ENCODE measurements at places on chromosomes 6 and 20. TPM values are rescaled to one million over a fixed set of nuclear protein-coding genes. Genes with fewer than 3 reads are reported as not detected.

Gene HLA-DRB5
- not detected for total RNA-seq

GRCh38 chr6:165556116-165556843 is 106.8 kb downstream of the PDE10A start:
- H3K27ac ChIP-seq = no peak overlapping the region
- H3K36me3 ChIP-seq = no peaks in the 10 kb centered on the region
- DNase-seq = no peak
- H3K4me1 ChIP-seq = peaks cover 3% of the 10 kb centered on the region
- no peak overlapping the region for H3K4me3 ChIP-seq
- no peaks in the 10 kb centered on the region for H3K27me3 ChIP-seq

DNA sequence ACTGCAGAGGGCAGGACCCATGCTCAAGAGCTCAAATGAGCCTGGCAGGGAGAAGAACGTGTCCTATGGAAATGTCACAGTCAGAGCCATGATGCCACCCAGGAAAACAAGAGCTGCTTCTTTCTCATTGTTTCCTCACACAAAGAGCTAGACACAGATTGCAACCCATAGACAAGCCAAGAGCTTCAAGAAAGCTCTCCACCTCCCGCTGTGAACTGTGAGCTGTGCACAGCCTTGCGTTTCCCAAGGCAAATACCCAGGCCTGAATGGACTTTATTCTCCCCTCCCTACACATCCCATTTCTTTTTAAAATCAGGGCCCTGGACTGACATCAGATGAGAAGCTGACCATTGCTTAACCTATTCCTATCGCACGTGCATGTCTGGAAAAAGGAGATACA is 388.8 kb downstream of the RNGTT start:
- no peak overlapping the region for H3K27ac ChIP-seq
- H3K36me3 ChIP-seq = no peaks in the 10 kb centered on the region
- no peak overlapping the region for H3K4me3 ChIP-seq
- H3K4me1 ChIP-seq = no peaks in the 10 kb centered on the region
- no peaks in the 10 kb centered on the region for H3K27me3 ChIP-seq
- no peak for DNase-seq

DNA sequence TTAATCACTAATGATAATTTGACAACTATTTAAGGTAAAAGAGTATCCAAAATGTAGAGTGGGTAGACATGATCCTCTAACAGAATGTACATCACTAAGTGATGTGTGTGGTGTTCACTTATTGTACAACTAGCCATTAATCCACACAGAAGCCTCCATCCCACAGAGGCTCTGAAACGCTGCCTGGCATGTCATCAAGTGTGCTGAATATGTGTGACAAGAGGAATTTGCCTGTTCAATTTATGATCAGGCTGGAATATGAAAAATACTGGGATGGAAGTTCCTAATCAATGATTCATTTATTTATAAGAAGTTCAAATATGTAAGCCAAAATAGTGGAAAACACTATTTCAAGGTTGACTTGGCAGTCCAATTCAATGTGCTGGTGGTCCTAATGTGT is 72.4 kb downstream of the BACH2 start:
- H3K27ac ChIP-seq = no peak overlapping the region
- no peak for DNase-seq
- no peaks in the 10 kb centered on the region for H3K36me3 ChIP-seq
- H3K4me1 ChIP-seq = peaks cover 16% of the 10 kb centered on the region
- H3K27me3 ChIP-seq = no peaks in the 10 kb centered on the region

DNA sequence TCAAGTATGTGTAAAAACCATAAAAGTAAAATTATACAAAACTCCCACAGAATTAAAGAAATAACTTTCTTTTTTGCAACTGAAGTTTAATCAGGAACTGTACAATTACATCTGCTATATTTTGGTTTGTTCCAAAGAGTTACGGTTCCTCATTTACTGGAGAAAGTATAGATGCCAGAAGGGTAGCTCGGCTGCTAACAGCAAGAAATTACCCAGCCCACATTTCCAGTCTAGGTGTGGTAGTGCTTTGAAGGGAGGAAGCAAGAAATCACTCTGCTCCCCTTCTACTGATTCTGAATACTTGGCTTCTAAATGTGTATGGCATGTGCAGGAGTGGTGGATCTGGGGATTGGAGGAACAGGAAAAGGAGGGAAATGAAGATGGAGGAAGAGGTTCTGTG is 441.3 kb downstream of the CDC5L start:
- no peak overlapping the region for H3K27ac ChIP-seq
- no peak overlapping the region for H3K4me3 ChIP-seq
- peaks cover 4% of the 10 kb centered on the region for H3K4me1 ChIP-seq
- no peak for DNase-seq

DNA sequence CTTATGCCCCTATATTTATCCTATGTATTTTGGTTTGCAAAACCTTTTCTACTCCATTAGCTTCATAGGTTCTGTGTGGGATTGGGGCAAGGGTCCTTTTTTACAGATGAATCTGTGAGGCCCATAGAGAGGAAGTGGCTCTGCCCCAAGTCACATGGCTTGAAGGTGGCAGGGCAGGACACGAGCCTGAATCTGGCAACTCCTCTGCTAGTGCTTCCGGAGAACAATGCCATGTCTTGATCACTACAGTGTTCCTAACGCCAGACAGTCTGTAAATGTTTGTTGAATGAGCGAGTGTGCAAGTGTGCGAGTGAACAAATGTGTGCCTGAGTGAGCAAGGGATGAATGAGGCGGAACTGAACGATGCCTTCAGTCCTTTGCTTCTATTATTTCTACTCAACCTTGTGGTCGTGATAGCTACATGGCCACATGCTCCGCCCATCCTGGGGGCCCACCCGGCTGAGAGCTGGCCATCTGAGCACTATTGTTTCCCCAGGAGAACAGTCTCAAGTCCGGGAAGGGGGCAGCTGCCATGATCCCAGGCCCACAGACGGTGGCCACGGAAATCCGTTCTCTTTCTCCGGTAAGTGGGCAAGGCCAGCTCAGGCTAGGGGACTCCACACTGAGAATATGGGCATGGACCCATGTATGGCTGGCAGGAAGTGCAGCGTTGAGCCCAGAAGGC is 17.8 kb upstream of the AAR2 start:
- no peaks in the 10 kb centered on the region for H3K27me3 ChIP-seq
- H3K36me3 ChIP-seq = peaks cover 39% of the 10 kb centered on the region
- H3K4me1 ChIP-seq = no peaks in the 10 kb centered on the region

DNA sequence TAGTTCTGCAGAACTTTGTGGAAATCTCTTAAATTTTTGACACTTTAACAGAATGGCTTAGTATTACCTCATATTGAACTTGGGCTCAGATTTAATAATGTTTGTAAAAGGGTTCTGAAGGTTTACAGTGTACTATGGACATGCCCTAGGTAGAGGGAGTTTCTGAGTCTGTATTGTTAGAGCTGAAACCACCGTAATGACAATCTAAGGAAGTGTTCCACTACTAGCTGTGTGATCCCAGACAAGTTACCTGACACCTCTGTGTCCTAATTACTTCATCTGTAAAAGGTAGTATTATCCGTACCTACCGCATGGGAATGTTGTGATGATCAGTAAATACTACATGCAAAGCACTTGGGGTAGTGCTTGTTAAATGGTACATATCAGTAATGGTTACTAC is 86.9 kb downstream of the RREB1 start:
- H3K27ac ChIP-seq = no peak overlapping the region
- no peak overlapping the region for H3K4me3 ChIP-seq
- H3K27me3 ChIP-seq = no peaks in the 10 kb centered on the region
- H3K36me3 ChIP-seq = peaks cover 35% of the 10 kb centered on the region
- H3K4me1 ChIP-seq = peaks cover 18% of the 10 kb centered on the region

GRCh38 chr6:150686566-150686965 is 86.9 kb downstream of the PLEKHG1 start:
- H3K27me3 ChIP-seq = no peaks in the 10 kb centered on the region
- no peaks in the 10 kb centered on the region for H3K36me3 ChIP-seq
- H3K4me3 ChIP-seq = peak overlapping the region; percentile 3
- H3K27ac ChIP-seq = peak overlapping the region; percentile 25
- H3K4me1 ChIP-seq = peaks cover 11% of the 10 kb centered on the region
- no peak for DNase-seq

- peaks cover 10% of the 10 kb centered on the region for H3K4me1 ChIP-seq
- DNase-seq = no peak
- H3K4me3 ChIP-seq = no peak overlapping the region
- H3K36me3 ChIP-seq = no peaks in the 10 kb centered on the region
- no peak overlapping the region for H3K27ac ChIP-seq
Observed at GRCh38 chr6:16639684-16640480, 121.4 kb downstream of the ATXN1 start.

GRCh38 chr6:42185597-42185996 is 9.2 kb downstream of the GUCA1B start:
- no peaks in the 10 kb centered on the region for H3K36me3 ChIP-seq
- DNase-seq = no peak
- no peaks in the 10 kb centered on the region for H3K27me3 ChIP-seq
- no peaks in the 10 kb centered on the region for H3K4me1 ChIP-seq

DNA sequence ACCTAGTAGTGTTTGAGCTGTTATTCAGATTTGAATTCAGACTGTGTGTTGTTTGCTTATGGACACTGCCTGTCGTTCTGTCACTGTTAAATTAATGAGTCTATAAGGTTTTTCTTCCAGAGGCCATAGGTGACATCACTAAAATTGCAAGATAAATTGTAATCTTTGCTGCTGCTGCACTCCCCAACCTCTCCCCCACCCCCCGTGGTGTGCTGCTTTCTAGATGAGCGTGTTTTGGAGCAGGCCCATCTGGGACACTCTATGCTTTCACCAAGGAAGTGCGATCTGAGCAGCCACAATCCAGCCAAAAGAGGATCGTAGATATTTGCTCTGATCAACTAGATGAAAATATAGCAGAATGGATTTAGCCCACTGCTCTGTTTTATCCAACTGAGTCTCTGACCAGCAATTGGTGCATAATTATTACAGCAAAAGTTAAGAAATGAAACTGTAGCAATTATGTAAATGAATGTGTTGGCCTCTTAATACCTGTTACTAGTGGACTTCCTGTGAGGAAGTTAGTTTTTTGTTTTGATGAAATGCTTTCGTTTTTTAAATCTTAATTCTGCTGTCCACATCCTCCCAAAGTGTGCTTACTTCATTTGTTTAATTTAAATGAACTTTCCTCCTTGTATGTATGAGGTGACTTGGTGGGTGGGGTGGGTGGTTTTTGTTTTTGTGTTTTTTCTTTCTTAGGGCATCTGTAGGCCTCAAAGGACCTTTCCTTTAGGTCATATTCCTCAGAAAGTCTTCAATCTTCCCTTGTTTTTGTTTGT is 58.1 kb downstream of the RPRD1B start:
- peaks cover 48% of the 10 kb centered on the region for H3K36me3 ChIP-seq
- H3K27ac ChIP-seq = no peak overlapping the region
- no peak for DNase-seq
- no peaks in the 10 kb centered on the region for H3K27me3 ChIP-seq
- peaks cover 13% of the 10 kb centered on the region for H3K4me1 ChIP-seq

GRCh38 chr6:125236536-125237327 is 65.0 kb downstream of the HDDC2 start:
- no peaks in the 10 kb centered on the region for H3K36me3 ChIP-seq
- H3K27me3 ChIP-seq = no peaks in the 10 kb centered on the region
- H3K4me3 ChIP-seq = no peak overlapping the region
- H3K4me1 ChIP-seq = peaks cover 10% of the 10 kb centered on the region
- DNase-seq = no peak
- H3K27ac ChIP-seq = no peak overlapping the region
